ENCODE measurements at places on chromosomes 2 and 18.

GRCh38 chr18:25434745-25435144 lies 82.8 kb upstream of the ZNF521 start:
- H3K4me1 ChIP-seq = no peaks in the 10 kb centered on the region
- DNase-seq = no peak
- H3K4me3 ChIP-seq = no peak overlapping the region
- no peak overlapping the region for H3K27ac ChIP-seq

- no peak overlapping the region for H3K27ac ChIP-seq
- no peaks in the 10 kb centered on the region for H3K4me1 ChIP-seq
- H3K4me3 ChIP-seq = no peak overlapping the region
- H3K36me3 ChIP-seq = no peaks in the 10 kb centered on the region
- H3K27me3 ChIP-seq = no peaks in the 10 kb centered on the region
Measured at GRCh38 chr18:79477711-79478483, 82.2 kb downstream of the NFATC1 start.

- no peak overlapping the region for H3K4me3 ChIP-seq
- H3K36me3 ChIP-seq = no peaks in the 10 kb centered on the region
- H3K27me3 ChIP-seq = no peaks in the 10 kb centered on the region
- H3K4me1 ChIP-seq = no peaks in the 10 kb centered on the region
- H3K27ac ChIP-seq = no peak overlapping the region
- DNase-seq = no peak
Measured at GRCh38 chr18:66271962-66272361, 331.9 kb downstream of the CDH19 start.

DNA sequence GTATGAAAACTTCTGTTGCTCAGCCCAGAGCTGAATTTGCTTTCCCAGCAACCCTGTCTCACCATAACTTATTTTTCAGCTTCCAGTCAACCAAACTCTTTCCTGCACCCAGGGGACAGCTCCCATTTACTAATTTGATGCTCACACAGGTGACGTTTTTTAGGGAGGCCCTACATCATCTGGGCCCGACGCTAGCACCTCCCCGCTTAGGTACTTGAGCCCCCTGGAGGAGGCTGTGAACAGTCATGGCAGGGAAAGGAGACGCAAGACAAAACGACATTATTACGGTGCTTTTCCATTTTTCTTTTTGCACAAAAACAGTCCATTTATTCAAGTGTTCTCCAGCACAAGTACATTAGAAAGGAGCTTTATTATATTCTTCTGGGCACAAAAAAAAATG lies 59.2 kb upstream of the POMC start:
- no peak for DNase-seq
- peaks cover 14% of the 10 kb centered on the region for H3K4me1 ChIP-seq
- H3K27me3 ChIP-seq = no peaks in the 10 kb centered on the region
- no peak overlapping the region for H3K4me3 ChIP-seq
- no peak overlapping the region for H3K27ac ChIP-seq

DNA sequence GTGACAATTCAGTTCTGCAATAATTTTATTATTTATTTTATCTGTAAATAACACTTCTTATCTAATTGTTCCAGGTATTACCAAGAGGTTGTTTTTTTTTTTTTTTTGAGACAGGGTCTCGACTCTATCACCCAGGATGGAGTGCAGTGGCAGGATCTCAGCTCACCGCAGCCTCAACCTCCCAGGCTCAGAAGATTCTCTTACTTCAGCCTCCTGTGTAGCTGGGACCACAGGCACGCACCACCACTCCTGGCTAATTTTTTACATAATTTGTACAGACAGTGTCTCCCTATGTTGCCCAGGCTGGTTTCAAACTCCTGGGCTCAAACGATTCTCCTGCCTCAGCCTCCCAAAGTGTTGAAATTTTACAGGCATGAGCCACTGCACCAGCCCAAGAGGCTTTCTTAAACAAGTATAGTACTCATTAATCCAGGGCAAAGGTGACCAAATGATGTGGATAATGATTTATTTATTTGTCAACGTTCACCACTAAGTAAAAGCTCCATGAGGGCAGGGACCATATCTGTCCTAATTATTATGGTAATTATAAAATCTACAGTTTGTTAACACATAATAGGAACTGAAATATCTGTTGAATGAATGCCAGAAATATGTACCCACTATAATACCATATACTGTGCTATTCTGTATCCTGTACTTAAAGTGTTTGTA lies 12.0 kb downstream of the STK17B start:
- H3K4me1 ChIP-seq = peaks cover 90% of the 10 kb centered on the region
- peak overlapping the region; percentile 47 for H3K27ac ChIP-seq
- H3K36me3 ChIP-seq = peaks cover 16% of the 10 kb centered on the region

Data from B cell (primary cell).